ENCODE measurements at places on chromosomes 7 and 10.

- DNase-seq: no peak
- H3K27me3 ChIP-seq: no peaks in the 10 kb centered on the region
- no peaks in the 10 kb centered on the region for H3K4me1 ChIP-seq
- no peak overlapping the region for H3K4me3 ChIP-seq
- no peak overlapping the region for H3K27ac ChIP-seq
- H3K36me3 ChIP-seq: no peaks in the 10 kb centered on the region
Observed at GRCh38 chr10:23337616-23338015, 7.0 kb downstream of the C10orf67 start.

DNA sequence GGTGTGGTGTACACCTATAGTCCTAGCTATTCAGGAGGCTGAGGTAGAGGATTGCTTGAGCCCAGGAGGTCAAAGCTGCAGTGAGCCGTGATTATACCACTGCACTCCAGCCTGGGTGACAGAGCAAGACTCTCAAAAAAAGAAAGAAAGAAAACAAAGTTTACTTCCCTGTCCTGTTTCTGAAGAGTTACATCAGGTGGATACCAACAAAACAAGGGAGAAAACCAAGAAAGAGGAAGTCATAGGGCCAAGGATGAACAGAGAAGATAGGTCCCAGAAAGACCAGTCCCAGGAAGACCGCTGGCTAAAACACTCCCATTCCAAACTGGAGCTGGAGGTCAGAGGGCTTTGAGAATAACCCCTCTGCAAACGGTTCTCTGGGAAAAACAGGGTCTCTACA is 13.5 kb downstream of the MACROH2A2 start:
- no peaks in the 10 kb centered on the region for H3K4me1 ChIP-seq
- no peak for DNase-seq
- no peak overlapping the region for H3K4me3 ChIP-seq
- no peaks in the 10 kb centered on the region for H3K27me3 ChIP-seq
- H3K27ac ChIP-seq: no peak overlapping the region

- H3K36me3 ChIP-seq: no peaks in the 10 kb centered on the region
- no peak overlapping the region for H3K27ac ChIP-seq
- H3K4me1 ChIP-seq: no peaks in the 10 kb centered on the region
- DNase-seq: no peak
- H3K27me3 ChIP-seq: no peaks in the 10 kb centered on the region
- H3K4me3 ChIP-seq: no peak overlapping the region
Observed at GRCh38 chr10:47095848-47096612, 184.8 kb downstream of the PTPN20 start.

DNA sequence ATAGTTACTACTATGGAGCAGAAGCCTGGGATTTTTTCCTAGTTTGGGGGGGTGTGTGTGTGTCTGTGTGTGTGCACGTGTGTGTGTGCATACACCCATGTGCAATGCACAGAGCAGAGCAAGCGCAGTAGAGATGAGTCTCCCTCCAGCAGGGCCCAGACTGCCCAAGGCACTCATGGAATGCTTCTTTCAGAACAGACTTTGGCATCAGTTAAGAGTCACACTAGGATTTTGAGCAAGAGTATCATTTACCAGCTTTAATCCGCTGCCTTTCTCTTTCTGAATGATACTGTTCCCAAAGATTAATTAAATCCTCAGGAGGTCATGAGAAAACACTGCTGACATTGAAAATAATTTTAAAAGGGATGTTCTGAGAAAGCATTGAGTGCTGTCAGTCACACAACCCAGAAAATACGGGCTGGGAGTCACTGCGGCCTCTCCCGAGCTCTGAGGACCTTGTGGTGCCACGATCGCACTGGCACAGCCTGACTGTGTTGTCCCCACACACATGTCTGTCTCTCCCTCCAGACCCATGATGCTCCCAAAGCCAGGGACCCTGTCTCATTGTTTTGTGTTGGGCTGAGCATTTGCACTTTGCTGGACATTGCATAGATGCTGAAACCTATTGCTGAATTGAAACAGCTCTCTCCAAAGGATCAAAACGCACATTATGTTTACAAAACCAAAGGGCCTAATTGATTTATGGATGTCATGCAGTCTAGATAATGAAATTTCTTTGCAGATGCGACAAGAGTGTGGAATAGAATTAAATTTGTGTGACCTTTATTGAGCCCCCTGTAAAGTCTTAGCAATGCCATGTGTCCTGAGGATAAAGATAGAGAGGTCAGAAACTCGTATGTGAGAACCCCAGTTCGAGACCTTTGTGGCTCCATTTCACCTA is 54.7 kb upstream of the FIGNL1 start:
- H3K4me1 ChIP-seq: peaks cover 14% of the 10 kb centered on the region
- H3K27ac ChIP-seq: no peak overlapping the region
- no peak overlapping the region for H3K4me3 ChIP-seq
- no peaks in the 10 kb centered on the region for H3K36me3 ChIP-seq

DNA sequence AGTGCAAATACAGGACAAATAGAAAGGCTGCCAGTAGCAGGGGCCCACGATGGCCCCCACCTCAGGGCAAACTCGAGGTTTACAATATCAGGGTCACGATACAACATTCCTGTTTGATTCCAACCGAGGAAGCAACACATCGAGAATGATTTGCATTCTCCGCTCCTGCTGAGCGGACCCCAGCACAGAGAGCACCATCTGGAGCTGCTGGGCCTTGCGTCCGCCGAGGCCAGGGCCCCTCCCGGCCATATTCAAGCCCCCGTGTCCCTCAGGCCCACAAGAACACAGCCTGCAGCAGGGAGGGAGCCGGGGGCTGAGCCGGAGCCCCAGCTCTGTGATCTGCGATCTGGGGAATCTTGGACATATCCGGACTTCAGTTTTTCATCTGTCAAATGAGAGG is 84.3 kb downstream of the PRKAG2 start:
- no peak for DNase-seq
- no peaks in the 10 kb centered on the region for H3K36me3 ChIP-seq
- no peaks in the 10 kb centered on the region for H3K27me3 ChIP-seq
- H3K27ac ChIP-seq: no peak overlapping the region
- H3K4me3 ChIP-seq: no peak overlapping the region
- H3K4me1 ChIP-seq: peaks cover 30% of the 10 kb centered on the region

GRCh38 chr7:85682833-85683620 is 496.2 kb upstream of the SEMA3D start:
- no peak overlapping the region for H3K27ac ChIP-seq
- H3K4me1 ChIP-seq: no peaks in the 10 kb centered on the region
- H3K27me3 ChIP-seq: no peaks in the 10 kb centered on the region
- H3K4me3 ChIP-seq: no peak overlapping the region

- H3K27ac ChIP-seq: no peak overlapping the region
- H3K4me3 ChIP-seq: no peak overlapping the region
- no peaks in the 10 kb centered on the region for H3K27me3 ChIP-seq
- H3K4me1 ChIP-seq: peaks cover 8% of the 10 kb centered on the region
- no peak for DNase-seq
- H3K36me3 ChIP-seq: no peaks in the 10 kb centered on the region
Observed at GRCh38 chr10:73281097-73281496, 28.7 kb upstream of the MRPS16 start.

DNA sequence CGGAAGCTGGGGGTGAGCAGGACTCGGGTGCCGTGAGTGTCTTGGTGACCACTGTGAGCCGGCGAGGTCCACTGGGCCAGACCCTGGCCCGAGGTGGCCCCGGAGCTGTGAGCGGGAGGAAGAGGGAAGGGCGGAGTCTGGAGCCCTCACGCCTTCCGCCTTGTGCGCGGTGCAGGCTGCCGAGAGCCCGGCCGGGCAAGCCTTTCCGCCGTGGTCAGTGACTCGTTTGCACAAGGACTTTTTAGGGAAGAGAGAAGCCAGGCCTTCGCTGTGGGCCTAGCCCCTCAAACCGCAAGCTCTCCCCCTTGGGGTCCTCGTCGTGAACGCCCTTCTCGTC is 40.9 kb upstream of the ZNF32 start:
- no peaks in the 10 kb centered on the region for H3K36me3 ChIP-seq
- H3K4me1 ChIP-seq: peaks cover 8% of the 10 kb centered on the region
- peak; percentile 60 for DNase-seq
- peak overlapping the region; percentile 58 for H3K4me3 ChIP-seq
- no peaks in the 10 kb centered on the region for H3K27me3 ChIP-seq

GRCh38 chr7:69832356-69832755 is 234.1 kb downstream of the AUTS2 start:
- H3K27ac ChIP-seq: no peak overlapping the region
- no peaks in the 10 kb centered on the region for H3K36me3 ChIP-seq
- H3K4me1 ChIP-seq: no peaks in the 10 kb centered on the region

- H3K4me3 ChIP-seq: no peak overlapping the region
- no peak overlapping the region for H3K27ac ChIP-seq
- no peaks in the 10 kb centered on the region for H3K4me1 ChIP-seq
- H3K36me3 ChIP-seq: no peaks in the 10 kb centered on the region
- no peak for DNase-seq
Observed at GRCh38 chr10:108399465-108399864, 1235.0 kb upstream of the SORCS1 start.

- H3K4me1 ChIP-seq: no peaks in the 10 kb centered on the region
- H3K36me3 ChIP-seq: no peaks in the 10 kb centered on the region
- no peaks in the 10 kb centered on the region for H3K27me3 ChIP-seq
- no peak overlapping the region for H3K27ac ChIP-seq
- no peak overlapping the region for H3K4me3 ChIP-seq
Observed at GRCh38 chr10:26837139-26837538, 23.6 kb downstream of the ABI1 start.
